CD4-positive, alpha-beta T cell treated with Interleukin-4 for 1 hour (primary cell): ENCODE measurements at places on chromosomes 7 and 10.
A peak's percentile ranks its signal among the peaks of the same experiment; 100 is the strongest.

- no peak for DNase-seq
These were observed 232.2 kb downstream of the KIAA1217 start for GRCh38 chr10:24440817-24441797.

DNA sequence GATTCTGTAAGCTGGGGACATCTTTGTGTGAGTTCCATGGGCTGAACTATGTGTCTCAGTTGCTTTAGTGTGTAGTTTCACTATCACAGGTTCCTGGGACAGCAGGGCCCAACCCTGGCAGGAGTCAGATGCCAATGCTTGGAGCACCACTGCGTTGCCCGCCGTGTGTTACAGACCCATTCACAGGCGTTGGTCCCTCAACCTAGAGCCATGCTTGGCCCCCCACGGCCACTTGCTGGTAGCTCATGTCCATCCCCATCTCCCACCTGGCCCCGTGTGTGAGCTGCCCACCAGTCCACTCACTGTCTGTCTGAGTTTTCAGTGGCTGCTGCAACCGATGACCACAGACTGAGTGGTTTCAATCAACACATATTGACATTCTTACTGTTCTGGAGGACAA is 546.9 kb downstream of the TCERG1L start:
- no peak for DNase-seq

- DNase-seq: no peak
These were observed 110.7 kb upstream of the SEMA3C start for GRCh38 chr7:81029511-81029910.

DNA sequence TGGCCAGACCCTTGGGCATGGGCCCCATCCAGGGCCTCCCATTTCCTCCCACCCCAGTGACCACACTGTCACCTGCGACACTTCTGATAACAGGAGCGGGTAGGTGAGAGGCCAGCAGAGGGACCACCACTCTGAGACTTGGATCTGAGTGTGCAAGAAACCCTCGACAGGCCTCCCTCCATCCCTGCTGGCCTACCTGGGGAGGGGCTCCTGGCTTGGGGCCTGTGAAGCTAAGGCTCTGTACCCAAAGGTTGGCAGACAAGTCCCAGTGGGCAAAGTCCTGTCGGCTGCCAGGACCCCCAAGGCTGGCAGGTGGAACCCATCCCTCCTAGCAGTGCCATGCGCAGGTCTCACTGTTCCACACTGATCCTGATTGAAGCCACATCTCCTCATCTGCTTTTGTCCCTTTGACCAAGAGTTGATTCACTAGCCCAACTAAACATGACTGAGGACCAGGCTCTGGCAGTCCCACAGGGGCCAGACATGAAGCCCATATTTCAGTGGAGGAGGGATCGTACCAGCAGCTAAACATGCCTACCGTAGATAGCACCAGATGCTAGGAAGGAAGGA is 1.2 kb upstream of the PGAM2 start:
- no peak for DNase-seq

DNA sequence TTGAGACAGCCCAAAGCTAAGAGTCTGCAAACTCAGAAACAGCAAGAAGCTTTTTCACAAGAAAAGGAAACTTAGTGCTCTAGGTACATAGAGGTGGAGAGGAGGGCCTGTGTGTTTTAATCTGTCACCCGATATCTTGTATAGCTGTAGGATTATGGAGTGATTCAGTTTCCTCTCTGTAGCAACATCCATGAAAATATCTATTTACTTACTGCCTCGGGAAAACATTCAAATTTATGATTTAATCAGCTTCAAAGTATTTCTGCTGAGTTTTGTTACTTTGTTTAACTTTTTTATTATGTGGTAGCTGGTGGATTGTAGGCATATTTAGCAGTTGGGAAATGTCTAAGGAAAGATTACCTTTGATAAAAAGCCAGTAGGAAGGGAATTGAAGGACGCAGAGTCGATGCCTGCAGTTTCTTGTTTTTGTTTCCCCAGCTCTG is 292.0 kb downstream of the CCDC3 start:
- no peak for DNase-seq

GRCh38 chr10:11906714-11907113 is 83.6 kb downstream of the PROSER2 start:
- DNase-seq: no peak

DNA sequence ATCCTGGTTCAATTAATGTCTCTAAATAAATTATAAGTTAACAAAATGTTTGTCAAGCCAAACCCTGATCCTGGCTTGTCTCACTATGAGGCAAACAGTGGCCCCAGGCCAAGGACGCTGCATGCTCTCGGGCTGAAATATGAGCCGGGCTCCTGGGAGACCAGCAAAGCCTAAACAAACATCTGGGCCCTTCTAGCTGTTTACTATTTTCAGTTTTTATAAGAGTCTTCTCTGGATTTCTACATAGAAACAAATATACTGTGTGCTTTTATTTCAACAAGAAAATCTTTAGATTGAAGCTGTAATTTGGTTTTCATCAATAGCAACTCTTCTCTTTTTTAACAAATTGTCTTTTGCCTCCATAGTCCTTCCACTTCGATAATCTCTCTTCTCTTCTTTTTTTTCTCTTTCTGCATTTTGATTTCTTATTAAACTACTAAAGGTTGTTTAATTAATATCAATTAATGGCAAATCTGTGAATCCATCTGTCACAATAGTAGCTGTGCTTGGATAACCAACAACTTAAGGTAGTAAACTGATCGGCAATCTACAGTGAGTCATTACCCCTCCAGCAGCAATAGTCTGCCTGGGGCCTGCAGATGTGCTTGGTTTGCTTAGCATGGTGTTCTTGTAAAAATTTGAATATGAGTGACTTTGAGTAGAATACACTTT is 83.3 kb upstream of the DNAJC1 start:
- DNase-seq: no peak

- DNase-seq: peak; percentile 34
These were observed 228.9 kb upstream of the TCF7L2 start for GRCh38 chr10:112721080-112721698.

DNA sequence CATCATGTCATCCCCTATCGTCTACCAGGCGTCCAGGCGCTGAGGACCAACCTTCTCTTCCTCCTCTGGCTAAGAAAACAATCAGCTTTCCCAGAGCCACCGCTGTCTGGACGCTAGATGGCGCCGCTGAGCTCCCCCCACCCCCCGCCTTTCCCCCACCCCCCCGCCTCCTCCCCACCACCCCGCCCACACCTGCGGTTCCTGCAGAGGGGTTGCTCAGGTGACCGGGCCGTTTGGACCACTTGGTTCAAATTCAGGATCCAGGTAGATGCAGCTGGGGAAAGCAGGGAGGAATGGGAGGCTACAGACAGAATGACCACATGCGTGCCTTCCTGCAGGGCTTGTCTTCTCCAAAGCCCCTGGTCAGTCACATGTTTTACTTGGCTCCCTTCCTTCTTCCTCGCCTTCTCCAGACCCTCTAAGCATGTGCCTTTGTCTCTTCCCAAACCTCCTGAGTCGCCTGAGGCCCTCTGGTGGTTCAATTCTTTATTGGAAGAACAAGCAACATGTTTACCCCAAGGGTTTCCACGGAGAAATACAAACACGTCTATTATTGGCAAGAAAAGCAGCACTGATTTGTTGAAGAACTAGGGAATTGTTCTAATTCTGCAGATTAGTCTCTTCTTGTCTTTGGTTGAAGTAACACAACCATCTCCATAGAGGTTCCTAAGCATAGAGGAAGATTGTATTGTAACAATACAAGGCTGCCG is 24.7 kb downstream of the AOC1 start:
- peak; percentile 43 for DNase-seq

DNA sequence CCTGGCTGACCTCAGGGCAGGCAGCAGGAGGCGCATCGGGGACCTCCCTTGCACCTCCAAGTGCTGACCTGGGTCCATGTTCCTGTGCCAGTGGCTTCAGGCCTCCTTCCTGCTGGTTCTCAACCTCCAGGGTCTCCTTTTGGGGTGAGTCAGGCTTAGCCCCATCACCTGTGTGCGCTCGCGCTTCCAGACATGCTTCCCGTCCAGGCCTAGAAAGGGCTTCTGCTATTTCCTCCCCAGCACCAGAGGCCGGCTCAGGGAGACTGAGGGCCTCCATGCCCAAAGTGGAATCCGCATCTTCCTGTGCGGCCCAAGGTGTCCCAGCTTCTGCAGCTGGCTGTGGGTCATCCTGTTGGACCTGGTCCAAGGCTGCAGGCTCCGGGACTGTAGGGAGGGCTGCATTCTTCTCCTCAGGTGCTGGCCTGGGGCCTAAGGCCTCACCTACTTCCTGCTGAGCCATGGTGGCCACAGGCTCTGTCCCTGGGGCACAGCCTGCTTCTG is 5.9 kb downstream of the NACAD start:
- DNase-seq: no peak

DNA sequence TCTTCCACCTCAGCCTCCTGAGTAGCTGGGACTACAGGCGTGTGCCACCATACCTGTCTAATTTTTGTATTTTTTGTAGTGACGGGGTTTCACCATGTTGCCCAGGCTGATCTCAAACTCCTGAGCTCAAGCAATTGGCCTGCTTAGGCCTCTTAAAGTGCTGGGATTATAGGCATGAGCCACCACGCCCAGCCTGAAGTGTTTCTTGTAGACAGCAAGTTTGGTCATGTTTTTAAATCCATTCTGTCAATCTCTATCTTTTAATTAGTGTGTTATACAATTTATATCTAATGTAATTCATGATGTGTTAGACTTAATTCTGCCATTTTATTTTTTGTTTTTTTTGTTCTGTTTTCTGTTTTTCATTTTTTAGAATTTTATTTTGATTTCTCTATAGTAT is 17.2 kb upstream of the MXI1 start:
- no peak for DNase-seq

- DNase-seq: no peak
These were observed 26.4 kb upstream of the GPR37 start for GRCh38 chr7:124792002-124792401.

DNA sequence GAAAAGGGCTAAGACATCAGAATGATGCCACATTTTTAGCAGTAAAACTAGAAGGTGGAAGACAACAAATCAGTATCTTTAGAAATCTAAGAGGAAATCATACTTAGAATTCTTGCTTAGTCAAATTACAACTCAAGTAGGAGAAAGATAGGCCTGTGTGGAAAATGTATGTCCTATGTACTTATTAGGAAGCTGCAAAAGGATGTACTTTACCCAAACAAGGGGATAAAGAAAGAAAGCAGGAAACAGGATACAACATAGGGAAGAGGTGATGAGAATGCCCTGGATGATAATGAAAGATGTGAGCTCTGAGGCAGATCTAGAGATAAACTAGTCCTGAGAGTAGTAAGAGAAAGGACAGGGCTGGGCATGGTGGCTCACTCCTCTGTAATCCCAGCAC is 54.9 kb downstream of the RNLS start:
- DNase-seq: no peak

- peak; percentile 79 for DNase-seq
These were observed 8.0 kb downstream of the COA1 start for GRCh38 chr7:43721193-43721806.

GRCh38 chr10:17410907-17411306 is 43.5 kb downstream of the ST8SIA6 start:
- no peak for DNase-seq

DNA sequence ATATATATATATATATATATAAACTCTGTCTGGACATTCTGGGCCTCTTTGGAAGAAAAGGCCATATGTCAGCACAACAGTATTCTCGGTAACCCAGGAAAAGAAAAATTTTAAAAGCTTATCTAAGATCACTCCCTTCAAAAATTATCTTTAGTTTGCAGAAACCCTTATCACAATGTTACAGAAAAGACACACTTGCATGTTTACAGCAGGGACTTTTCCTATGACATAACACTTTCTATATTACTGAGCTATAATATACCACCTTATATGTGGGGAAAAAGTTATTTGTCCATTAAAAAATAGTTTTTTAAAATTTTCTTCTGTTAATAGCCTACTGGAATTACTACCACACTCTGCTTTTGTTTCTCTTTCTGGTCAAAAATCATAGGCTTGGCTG is 25.4 kb downstream of the ANKRD61 start:
- no peak for DNase-seq

- no peak for DNase-seq
These were observed at the start of gene AGMO for GRCh38 chr7:15561835-15562234. AGMO (minus strand) TSS chr7:15562015.

GRCh38 chr7:26619348-26619984 is 244.9 kb downstream of the SKAP2 start:
- DNase-seq: no peak

DNA sequence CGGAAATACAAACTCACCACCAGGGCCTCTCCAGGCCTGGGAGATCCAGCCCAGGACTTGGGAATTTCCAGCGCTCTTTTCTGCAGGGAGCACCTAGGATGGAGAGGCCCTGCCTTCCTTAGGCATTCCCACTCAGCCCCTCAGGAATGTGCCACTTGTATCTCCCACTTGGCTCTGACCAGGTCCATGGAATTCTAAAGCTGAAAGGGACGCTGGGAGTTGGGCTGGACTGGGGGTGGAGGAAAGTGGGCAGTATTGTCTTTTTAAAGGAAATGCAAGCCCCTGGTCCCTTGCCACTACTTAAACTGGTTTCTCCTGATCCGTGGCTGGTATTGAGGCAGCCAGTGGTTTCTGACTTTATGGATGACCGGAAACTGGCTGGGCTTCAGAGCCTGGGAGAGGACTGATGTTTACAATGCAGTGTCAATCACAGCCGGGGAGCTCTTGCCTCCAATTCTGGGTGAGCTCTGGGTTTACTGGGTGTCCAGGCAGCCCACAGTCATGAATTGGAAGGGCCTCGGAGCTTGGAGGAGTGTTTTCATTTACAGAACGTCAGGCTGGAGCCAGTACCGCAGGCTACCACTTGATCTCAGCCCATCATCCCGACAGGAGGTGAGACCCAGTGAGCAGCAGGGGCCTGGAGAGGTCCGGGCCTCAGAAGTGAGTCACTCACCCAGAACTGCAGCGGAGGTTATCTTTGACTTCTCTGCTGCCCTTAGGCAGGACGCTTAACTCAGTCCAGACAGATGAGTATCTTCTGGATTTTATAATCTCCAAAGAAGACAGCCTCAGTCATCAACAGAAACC is 27.3 kb downstream of the AGAP3 start:
- DNase-seq: no peak

- DNase-seq: no peak
These were observed 7.7 kb downstream of the GHRHR start for GRCh38 chr7:30971440-30971839.

- no peak for DNase-seq
These were observed 1151.1 kb downstream of the TYW1 start for GRCh38 chr7:68147614-68148238.

- DNase-seq: no peak
These were observed 249.8 kb downstream of the ARHGAP12 start for GRCh38 chr10:31678575-31679516.

GRCh38 chr10:79295563-79295962 is 51.7 kb upstream of the PPIF start:
- peak; percentile 75 for DNase-seq

- no peak for DNase-seq
These were observed 67.9 kb downstream of the ADCY1 start for GRCh38 chr7:45642044-45642443.

GRCh38 chr10:16891375-16892313 is 74.4 kb upstream of the RSU1 start:
- peak; percentile 61 for DNase-seq

- DNase-seq: no peak
These were observed 17.1 kb downstream of the RAPGEF5 start for GRCh38 chr7:22339725-22340390.
